ENCODE measurements at places on chromosomes 2 and 18. TPM values are rescaled to one million over a fixed set of nuclear protein-coding genes. Genes with fewer than 3 reads are reported as not detected.

Gene CCBE1
- total RNA-seq = 10.4 TPM

Gene ABCA12
- total RNA-seq = 0.15 TPM

Gene MZT2A
- 204 TPM for total RNA-seq

Gene RIT2
- not detected for total RNA-seq

Gene IL1RN
- total RNA-seq = 0.46 TPM

Gene FLACC1
- 0.18 TPM for total RNA-seq

Gene GNAL
- total RNA-seq = 4.4 TPM

Gene M1AP
- not detected for total RNA-seq

Gene SLC4A5
- total RNA-seq = 0.32 TPM

Gene TUBA4B
- 0.35 TPM for total RNA-seq

Gene SPP2
- not detected for total RNA-seq

Gene ERBB4
- not detected for total RNA-seq

Gene MARCHF4
- total RNA-seq = 45.6 TPM

Gene KCNS3
- total RNA-seq = 1.5 TPM

Gene DTYMK
- total RNA-seq = 144 TPM

Gene DYNAP
- not detected for total RNA-seq

Gene TMEM17
- 5.4 TPM for total RNA-seq

Gene NTSR2
- not detected for total RNA-seq

Gene LOXL3
- total RNA-seq = 0.34 TPM

Gene HS1BP3
- total RNA-seq = 42.4 TPM

Gene DYTN
- not detected for total RNA-seq
